ENCODE measurements at places on chromosomes 4 and X.

GRCh38 chr4:3611778-3612177 lies 79.6 kb upstream of the LRPAP1 start:
- DNase-seq, result no peak

- DNase-seq, result no peak
Measured at GRCh38 chr4:19429684-19430083, 822.0 kb upstream of the SLIT2 start.

DNA sequence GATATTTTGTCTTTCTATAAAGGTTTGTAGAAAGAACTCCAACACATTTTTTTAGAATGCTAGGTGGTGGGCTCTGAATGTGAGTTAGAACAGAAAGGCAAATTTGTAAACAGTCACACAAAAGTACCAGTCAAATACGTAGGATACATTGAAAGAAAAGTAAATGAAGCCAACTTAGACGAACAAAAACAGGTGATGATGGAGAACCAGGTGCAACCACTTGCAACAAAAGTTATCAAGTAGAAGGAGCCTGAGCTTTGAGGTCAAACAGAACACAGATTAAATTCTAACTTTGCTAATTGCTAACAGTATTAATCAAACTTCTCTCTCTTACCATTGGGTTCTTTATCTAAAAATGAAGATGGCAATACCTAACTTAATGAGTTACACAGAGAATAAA lies 62.7 kb upstream of the DAPP1 start:
- peak; percentile 6 for DNase-seq

GRCh38 chr4:61245069-61245714 lies 45.1 kb downstream of the ADGRL3 start:
- no peak for DNase-seq

GRCh38 chr4:114180481-114180880 lies 201.0 kb upstream of the ARSJ start:
- DNase-seq, result no peak

GRCh38 chr4:99438405-99438780 lies 3.3 kb upstream of the ADH7 start:
- no peak for DNase-seq

GRCh38 chr4:176721459-176721858 lies 71.3 kb downstream of the VEGFC start:
- no peak for DNase-seq

DNA sequence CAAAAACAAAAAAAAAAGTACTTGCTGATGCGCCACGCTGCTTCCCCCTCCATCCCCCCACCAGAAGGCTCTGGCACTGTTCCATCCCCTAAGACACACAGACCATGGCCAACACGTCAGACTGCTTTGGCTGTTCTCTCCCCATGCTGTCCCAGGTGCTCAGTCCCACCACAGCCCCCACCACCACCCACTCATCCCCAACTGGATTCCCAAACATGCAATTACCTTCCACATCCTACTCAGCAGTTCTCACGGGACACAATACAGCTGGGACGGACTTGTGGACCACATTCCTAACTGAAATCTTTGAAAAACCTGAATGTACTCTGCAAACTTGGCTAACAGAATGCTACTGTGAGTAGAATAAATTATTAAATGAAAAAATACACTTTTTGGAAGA lies 8.6 kb downstream of the FAT1 start:
- no peak for DNase-seq

- no peak for DNase-seq
Measured at GRCh38 chr4:150212927-150213326, 134.7 kb downstream of the DCLK2 start.

DNA sequence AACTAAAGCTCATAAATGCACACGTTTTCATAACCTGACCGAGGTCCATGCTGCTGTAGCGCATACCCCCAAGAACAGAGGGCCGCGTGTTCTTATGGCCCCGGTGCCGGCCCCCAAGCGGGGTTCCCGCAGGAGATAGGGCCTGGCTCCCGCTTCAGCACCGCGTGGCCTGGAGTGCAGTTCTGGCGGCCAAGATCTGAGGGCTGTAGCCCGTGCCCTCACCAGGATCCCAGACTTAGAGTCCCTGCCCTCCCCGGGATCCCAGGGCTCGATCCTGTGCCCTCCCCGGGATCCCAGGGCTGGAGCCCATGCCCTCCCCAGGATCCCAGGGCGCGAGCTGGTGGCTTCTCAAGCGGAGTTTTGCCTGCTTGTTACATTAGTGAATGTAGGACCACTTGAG lies 1.0 kb upstream of the GRPEL1 start:
- no peak for DNase-seq

- no peak for DNase-seq
Measured at GRCh38 chrX:2631743-2632532, 59.2 kb upstream of the CD99 start.
